ENCODE measurements at places on chromosomes 7 and 10.
A peak's percentile ranks its signal among the peaks of the same experiment; 100 is the strongest.

DNA sequence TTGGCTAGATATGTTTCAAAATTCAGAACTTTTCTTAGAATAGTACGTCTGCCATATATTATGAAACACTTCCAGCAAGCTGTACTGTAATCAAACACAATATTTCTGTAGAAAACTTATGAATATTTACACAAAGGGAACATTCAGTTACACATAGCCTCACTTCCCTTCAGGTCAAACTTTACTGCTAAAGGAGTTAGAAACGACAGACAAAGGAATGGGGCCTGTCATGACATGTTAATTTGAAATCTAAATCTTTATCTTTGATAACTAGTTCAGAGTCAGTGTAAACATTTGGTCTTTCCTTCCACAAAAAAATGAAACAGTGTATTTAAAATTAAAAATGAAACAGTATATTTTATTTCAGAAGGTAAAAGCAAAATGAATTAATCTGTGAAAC, 1.0 kb upstream of the CROT start:
- no peak for DNase-seq

- no peak for DNase-seq
These were observed 145.2 kb downstream of the LYZL1 start for GRCh38 chr10:29434111-29434510.

- no peak for DNase-seq
These were observed 3.7 kb upstream of the ZNF800 start for GRCh38 chr7:127396184-127396583.

GRCh38 chr7:20241194-20241910, 24.2 kb upstream of the MACC1 start:
- DNase-seq: no peak

GRCh38 chr10:21293518-21294356, 231.7 kb downstream of the SKIDA1 start:
- no peak for DNase-seq

- no peak for DNase-seq
These were observed 37.2 kb downstream of the CALML3 start for GRCh38 chr10:5561704-5562645.

GRCh38 chr10:15290671-15291070, 80.4 kb downstream of the FAM171A1 start:
- no peak for DNase-seq

- no peak for DNase-seq
These were observed 6.0 kb downstream of the CYREN start for GRCh38 chr7:135164357-135165061.

GRCh38 chr10:129108378-129108777, 358.7 kb upstream of the MGMT start:
- no peak for DNase-seq

GRCh38 chr10:101892782-101893391, 49.3 kb upstream of the KCNIP2 start:
- no peak for DNase-seq

DNA sequence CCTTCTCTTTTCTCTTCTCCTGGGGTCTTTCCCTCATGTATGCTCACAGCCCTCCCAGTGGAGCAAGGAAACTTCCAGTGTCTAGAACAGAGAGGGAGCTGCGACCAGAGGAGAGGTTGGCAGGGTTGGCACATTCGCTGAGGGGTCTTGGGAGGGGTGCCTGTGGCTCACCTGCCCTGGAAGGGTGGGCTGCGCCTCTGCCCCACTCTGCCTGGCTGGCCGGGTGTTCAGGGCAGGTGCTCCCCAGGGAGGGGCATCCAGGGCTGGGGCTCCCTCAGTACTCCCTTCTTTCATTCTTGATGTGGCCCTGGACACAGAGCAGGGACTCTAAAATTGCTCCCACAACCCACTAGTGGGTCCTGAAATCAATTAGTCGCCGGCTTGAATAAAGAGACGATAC, 16.9 kb downstream of the SHH start:
- DNase-seq: peak; percentile 28

- DNase-seq: peak; percentile 63
These were observed 49.3 kb upstream of the IL6 start for GRCh38 chr7:22677680-22678079.

DNA sequence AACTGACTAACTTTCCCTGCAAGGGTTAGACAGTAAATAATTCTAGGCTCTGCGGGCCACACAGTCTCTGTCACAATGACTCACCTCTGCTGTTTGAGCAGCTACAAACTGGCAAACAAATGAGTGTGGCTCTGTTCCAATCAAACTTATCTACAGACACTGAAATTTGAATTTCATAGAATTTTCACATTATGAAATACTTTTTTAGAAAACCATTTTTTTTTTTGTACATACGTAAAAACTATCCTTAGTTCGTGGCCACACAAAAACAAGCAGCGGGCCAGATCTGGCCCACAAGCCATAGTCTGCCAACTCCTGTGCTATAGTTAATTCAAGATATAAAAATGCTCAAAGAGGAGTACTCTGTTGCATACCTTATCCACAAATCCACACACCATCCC, 32.6 kb downstream of the PIP4K2A start:
- DNase-seq: peak; percentile 71

- no peak for DNase-seq
These were observed 1083.6 kb upstream of the PHF14 start for GRCh38 chr7:9890092-9890491.

GRCh38 chr10:106942035-106942662, 222.4 kb downstream of the SORCS1 start:
- no peak for DNase-seq

- DNase-seq: no peak
These were observed 42.9 kb upstream of the TMEM168 start for GRCh38 chr7:112833082-112833481.

GRCh38 chr7:130436253-130436652, 4.6 kb downstream of the CEP41 start:
- DNase-seq: no peak

GRCh38 chr10:63464402-63465292, 1.1 kb downstream of the JMJD1C start:
- DNase-seq: no peak

DNA sequence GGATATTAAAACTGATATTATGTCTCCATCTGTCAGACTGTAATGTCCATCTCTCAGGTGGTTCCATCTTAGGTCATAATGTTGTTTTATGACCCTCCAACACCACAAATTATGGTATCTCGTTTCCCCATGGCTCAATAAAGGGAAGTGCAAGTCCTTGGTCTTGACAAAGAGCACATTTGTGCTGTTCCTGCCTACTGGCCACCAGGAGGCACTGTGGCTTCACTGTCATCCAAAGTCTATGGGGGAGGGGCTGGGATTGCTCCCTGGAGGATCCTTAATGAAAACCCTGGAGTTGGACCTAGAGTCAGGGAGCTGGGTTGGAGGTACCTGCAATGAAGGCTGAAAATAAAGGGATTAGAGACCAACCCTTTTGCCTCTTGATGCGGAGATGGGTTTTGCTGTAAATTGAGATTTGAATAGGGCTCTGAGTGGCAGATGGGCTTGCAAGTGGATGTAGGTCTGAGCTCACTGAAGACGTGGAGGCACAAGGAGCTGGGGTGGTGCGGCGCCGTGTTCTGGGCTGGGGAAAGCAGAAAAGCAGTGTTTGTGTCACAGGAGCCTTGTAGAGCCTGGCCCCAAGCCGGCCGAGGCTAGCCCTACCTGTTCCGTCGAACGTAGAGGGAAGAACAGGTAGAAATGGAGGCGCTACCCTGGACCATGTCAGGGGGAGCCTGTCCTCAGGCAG, 180.5 kb upstream of the PRSS58 start:
- DNase-seq: no peak

- DNase-seq: no peak
These were observed 77.1 kb downstream of the MAP3K8 start for GRCh38 chr10:30510932-30511700.

- DNase-seq: no peak
These were observed 25.9 kb downstream of the TYW1 start for GRCh38 chr7:67022511-67022910.

DNA sequence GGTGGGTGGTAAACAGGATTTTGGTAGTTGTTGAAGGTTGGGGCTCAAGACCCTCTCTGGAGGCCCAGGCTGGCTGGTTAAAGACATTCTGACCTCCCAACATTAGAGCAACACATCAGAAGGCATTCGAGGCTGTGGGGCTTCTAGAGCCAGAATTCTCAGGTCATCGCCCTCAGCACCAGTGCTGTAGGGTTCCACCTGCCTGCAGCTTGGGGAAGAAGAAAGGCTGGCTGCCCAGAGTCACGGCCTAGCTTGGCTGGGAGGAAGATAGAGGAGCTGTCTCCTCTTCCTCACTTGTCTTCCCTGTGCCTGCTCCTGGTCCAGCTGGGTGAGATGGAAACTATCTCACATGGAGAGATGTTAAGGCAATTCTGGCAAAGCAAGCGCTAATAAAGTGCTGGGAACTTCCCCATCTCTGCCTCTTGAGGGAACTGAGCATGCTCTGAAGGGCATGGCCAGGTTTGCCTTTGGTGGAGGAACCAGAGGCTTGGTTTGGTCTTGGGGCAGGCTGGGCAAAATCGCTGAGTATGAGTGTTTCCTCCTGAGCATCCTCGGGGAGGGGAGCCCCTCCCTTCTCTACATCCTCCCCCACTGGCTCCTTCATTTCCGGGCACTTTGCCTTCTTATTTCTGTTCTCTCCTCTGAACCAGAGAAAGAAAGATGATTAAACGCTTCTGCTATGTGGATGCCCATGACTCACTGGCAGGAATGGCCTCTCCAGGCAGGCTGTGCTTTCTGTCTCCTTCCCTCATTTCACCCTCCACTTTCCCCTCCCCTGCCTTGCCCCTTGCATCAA, 509.0 kb upstream of the PODXL start:
- no peak for DNase-seq

GRCh38 chr10:62093863-62094291, 174.8 kb downstream of the RTKN2 start:
- DNase-seq: no peak

DNA sequence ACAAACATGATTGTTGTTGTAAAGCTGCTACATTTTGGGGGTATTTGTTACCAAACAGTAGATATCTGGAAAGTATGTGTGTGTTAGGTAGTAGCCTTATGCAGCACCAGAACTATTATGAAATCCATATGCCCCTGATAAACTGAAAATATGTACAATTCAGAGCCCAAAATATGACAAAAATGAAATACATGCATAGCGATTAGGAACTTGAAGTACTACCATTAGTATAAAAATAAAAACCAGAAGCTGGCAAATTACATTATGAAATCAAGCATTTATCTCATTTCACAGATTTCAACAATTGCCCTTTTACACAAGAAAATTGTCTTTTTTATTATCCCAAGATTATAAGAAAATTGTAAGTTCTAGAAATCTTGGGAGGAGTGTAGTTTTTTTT, 33.9 kb downstream of the SLC26A5 start:
- no peak for DNase-seq

DNA sequence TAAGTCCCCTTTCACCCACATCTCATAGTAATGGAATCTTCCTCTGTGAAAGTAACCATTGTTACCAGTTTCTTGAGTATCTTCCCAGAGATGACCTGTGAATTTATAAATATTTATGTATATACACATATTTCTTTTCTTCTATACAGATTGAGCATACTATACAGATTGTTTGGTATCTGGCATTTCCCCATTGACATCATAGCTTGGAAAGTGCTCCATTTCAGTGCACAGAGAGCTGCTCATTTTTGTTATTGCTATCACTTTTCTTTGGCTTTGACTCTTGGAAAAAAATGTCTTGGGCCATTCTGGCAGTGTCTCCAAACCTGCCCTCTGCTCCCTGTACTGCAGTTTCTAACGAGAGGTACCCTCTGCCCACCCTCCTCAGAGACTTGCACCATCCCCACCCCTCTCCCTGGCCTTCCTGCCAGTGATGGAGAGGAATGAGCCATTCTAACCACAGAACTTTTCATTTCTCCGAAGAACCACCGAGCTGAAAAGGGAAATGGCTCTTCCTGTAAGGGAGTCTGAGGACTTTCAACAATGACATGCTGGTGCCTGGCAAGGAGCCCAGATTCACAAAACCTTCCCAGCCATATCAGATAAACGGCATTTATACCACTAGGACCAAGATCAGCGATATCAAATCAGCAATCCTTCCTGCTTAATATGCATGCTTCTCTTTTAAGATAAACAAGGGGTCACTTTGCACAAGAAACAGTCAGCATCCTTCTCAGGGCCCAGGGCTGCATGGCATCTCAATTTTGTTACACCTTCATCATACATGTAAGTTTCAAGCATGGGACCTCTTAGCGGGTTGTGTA, 19.7 kb upstream of the CCSER2 start:
- peak; percentile 76 for DNase-seq

GRCh38 chr10:74882427-74882826, 56.0 kb downstream of the KAT6B start:
- no peak for DNase-seq

GRCh38 chr10:75449382-75450074, 18.1 kb downstream of the LRMDA start:
- DNase-seq: no peak

DNA sequence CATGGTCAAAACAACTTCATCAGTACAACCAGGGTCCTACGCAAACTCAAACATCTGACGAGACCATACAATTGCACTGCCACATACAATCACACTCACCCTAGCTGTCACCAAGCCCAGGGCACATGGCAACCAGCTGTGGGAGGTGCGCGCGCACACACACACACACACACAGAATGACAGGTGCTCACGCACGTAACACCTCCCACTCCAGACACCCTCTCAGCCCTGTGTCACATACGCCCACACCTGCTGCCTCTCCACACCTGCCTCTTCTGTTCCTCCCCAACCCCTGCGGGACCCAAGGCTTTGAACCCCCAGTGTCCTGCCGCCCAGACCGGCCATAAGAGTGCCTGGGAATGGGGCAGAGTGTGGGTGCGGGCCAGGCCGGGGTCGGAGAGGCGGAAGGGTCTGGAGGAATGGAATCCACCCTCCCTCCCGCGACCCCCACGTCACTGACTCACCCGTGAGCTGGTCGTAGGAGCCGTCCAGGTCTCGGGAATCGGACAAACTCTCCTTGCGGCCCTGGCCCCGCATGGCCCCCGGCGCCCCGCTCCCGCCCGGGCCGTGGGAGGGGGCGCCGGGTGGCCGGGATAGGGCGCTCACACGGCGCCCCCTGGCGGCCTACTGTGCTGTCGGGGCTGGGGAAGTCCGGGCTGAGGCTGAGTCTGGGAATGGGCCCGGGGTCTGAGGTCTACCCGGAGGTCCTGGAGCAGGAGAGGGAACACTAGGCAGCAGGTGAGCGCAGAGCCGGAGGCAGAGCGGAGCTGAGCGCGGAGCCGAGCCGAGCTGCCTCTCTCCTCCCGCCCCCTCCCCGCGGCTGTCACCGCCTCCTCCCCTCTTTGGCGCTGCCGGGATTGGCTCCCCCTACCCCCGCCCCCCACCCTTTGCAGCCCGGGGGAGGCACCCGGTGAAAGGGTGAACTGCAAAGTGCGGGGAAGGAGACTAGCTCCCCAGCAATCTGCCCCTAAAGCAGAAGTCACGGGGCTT, at the start of gene KCNIP2:
TSS of gene KCNIP2 (minus strand) at position 769 of the 990 bp plus-strand sequence. CDS start at position 537, 232 bp downstream.
- peak; percentile 60 for DNase-seq

- no peak for DNase-seq
These were observed 265.4 kb upstream of the NFE2L3 start for GRCh38 chr7:25886387-25887240.
